ENCODE measurements at places on chromosomes 7 and 10.

DNA sequence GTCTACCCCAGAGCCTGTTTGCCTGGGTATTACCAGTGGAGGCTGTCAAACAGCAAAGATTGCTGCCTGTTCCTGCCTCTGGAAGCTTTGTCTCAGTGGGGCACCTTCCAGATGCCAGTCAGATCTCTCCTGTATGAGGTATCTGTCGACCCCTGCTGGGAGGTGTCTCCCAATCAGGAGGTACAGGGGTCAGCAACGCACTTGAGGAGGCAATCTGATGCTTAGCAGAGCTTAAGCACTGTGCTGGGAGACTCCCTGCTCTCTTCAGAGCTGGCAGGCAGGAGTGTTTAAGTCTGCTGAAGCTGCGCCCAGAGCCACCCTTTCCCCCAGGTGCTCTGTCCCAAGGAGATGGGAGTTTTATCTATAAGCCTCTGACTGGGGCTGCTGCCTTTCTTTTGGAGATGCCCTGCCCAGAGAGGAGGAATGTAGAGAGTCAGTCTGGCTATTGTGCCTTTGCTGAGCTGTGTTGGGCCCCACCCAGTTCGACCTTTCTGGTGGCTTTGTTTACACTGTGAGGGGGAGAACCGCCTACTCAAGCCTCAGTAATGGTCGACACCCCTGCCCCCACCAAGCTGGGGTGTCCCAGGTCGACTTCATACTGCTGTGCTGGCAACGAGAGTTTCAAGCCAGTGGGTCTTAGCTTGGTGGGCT is 62.2 kb downstream of the PPP1R9A start:
- DNase-seq, result no peak
- peaks cover 30% of the 10 kb centered on the region for H3K4me1 ChIP-seq
- H3K27ac ChIP-seq, result no peak overlapping the region
- no peaks in the 10 kb centered on the region for H3K36me3 ChIP-seq
- no peaks in the 10 kb centered on the region for H3K27me3 ChIP-seq

DNA sequence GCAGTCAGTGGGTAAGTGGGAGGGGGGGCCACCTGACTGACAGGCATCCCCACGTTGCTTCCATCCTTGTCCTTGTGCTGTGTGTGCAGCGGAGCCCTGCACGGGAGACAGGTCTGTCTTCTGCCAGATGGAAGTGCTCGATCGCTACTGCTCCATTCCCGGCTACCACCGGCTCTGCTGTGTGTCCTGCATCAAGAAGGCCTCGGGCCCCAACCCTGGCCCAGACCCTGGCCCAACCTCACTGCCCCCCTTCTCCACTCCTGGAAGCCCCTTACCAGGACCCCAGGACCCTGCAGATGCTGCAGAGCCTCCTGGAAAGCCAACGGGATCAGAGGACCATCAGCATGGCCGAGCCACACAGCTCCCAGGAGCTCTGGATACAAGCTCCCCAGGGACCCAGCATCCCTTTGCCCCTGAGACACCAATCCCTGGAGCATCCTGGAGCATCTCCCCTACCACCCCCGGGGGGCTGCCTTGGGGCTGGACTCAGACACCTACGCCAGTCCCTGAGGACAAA is 24.8 kb downstream of the TBATA start:
- H3K27ac ChIP-seq, result no peak overlapping the region
- H3K36me3 ChIP-seq, result no peaks in the 10 kb centered on the region
- H3K4me3 ChIP-seq, result no peak overlapping the region
- H3K4me1 ChIP-seq, result peaks cover 5% of the 10 kb centered on the region
- no peaks in the 10 kb centered on the region for H3K27me3 ChIP-seq

DNA sequence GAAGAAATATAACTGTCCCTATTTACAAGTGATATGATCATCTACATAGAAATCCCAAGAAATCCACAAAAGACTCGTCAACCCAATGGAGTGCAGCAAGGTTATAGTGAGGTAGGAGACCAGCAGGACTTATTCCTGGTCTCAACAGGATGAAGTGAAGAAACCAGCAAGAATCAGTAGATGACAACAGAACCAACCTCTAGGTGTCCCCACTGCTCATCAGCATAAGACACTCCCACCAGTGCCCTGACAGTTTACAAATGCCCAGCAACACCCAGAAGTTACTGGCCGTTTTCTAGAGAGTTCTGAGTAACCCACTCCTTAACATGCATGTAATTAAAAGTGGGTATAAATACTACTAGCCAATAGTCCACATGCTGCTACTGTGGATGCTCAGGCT is 470.5 kb upstream of the LRRTM3 start:
- no peaks in the 10 kb centered on the region for H3K4me1 ChIP-seq
- no peaks in the 10 kb centered on the region for H3K27me3 ChIP-seq
- no peaks in the 10 kb centered on the region for H3K36me3 ChIP-seq
- H3K4me3 ChIP-seq, result no peak overlapping the region
- DNase-seq, result no peak

- peak; percentile 17 for DNase-seq
- H3K27ac ChIP-seq, result no peak overlapping the region
- no peaks in the 10 kb centered on the region for H3K4me1 ChIP-seq
- H3K27me3 ChIP-seq, result no peaks in the 10 kb centered on the region
- no peak overlapping the region for H3K4me3 ChIP-seq
Observed at GRCh38 chr10:58373442-58373827, 11.8 kb upstream of the TFAM start.

DNA sequence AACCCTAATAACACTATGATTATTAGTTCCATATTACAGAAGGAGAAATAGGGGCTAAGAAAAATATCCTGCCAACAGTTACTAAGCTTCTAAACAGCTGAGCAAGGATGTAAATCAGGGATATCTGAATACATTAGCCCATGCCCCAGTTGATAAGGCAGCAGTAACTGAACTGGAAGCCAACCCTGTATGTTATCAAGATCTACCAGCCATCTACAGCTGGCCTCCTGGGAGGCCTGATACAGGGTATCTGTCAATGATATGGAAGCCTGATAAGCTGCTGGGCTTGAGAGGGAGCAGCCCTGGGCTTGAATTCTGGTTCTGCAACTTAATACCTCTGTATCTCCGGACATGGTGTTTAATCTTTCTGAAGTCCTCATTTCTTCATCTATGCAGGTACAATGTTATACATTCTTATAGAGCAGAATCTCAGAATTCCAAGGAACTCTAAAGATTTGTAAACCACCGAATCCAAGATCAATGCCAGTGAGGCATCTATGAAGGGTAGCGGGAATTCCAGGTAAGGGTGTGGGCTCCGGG is 37.9 kb upstream of the AFAP1L2 start:
- H3K27me3 ChIP-seq, result peaks cover 3% of the 10 kb centered on the region
- no peak overlapping the region for H3K4me3 ChIP-seq
- no peak for DNase-seq
- no peak overlapping the region for H3K27ac ChIP-seq

GRCh38 chr10:66604195-66604594 is 321.6 kb upstream of the LRRTM3 start:
- no peaks in the 10 kb centered on the region for H3K27me3 ChIP-seq
- no peak for DNase-seq
- H3K4me3 ChIP-seq, result no peak overlapping the region
- no peaks in the 10 kb centered on the region for H3K4me1 ChIP-seq
- H3K36me3 ChIP-seq, result no peaks in the 10 kb centered on the region

GRCh38 chr7:31002256-31002655 is 38.5 kb downstream of the GHRHR start:
- H3K4me1 ChIP-seq, result no peaks in the 10 kb centered on the region
- no peaks in the 10 kb centered on the region for H3K27me3 ChIP-seq
- no peaks in the 10 kb centered on the region for H3K36me3 ChIP-seq
- peak; percentile 45 for DNase-seq
- no peak overlapping the region for H3K27ac ChIP-seq
- no peak overlapping the region for H3K4me3 ChIP-seq

GRCh38 chr7:5428478-5429252 is 5.0 kb upstream of the TNRC18 start:
- H3K36me3 ChIP-seq, result no peaks in the 10 kb centered on the region
- H3K27me3 ChIP-seq, result no peaks in the 10 kb centered on the region
- H3K4me1 ChIP-seq, result 0 out of 2 replicates have a peak, but pooled peaks cover 4% of the 10 kb centered on the region
- DNase-seq, result peak; percentile 96
- H3K4me3 ChIP-seq, result peak overlapping the region; percentile 87

- H3K36me3 ChIP-seq, result no peaks in the 10 kb centered on the region
- no peaks in the 10 kb centered on the region for H3K4me1 ChIP-seq
- no peak overlapping the region for H3K27ac ChIP-seq
- no peaks in the 10 kb centered on the region for H3K27me3 ChIP-seq
- no peak for DNase-seq
- no peak overlapping the region for H3K4me3 ChIP-seq
Observed at GRCh38 chr7:31000779-31001178, 37.0 kb downstream of the GHRHR start.

GRCh38 chr10:84988011-84988410 is 659.6 kb downstream of the CCSER2 start:
- no peaks in the 10 kb centered on the region for H3K4me1 ChIP-seq
- H3K36me3 ChIP-seq, result no peaks in the 10 kb centered on the region
- H3K4me3 ChIP-seq, result no peak overlapping the region
- H3K27ac ChIP-seq, result no peak overlapping the region
- no peak for DNase-seq

DNA sequence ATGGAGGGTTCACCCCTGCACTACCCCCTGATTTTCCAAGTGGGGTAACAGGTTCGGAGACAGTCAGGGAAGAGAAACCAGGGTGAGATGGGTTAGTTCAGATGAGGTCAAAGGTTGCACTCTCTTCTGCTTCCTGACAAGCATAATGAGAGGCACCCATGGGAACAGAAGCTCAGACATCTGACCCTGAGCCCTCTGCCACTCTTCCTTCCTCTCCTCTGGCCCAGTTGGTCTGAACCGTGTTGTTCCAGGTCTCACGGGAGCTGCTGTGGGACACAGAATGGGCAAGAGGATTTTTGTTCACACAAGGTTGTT is 38.4 kb downstream of the DNAJB12 start:
- no peaks in the 10 kb centered on the region for H3K36me3 ChIP-seq
- DNase-seq, result no peak
- H3K27ac ChIP-seq, result peak overlapping the region; percentile 91
- H3K27me3 ChIP-seq, result no peaks in the 10 kb centered on the region
- H3K4me3 ChIP-seq, result no peak overlapping the region

DNA sequence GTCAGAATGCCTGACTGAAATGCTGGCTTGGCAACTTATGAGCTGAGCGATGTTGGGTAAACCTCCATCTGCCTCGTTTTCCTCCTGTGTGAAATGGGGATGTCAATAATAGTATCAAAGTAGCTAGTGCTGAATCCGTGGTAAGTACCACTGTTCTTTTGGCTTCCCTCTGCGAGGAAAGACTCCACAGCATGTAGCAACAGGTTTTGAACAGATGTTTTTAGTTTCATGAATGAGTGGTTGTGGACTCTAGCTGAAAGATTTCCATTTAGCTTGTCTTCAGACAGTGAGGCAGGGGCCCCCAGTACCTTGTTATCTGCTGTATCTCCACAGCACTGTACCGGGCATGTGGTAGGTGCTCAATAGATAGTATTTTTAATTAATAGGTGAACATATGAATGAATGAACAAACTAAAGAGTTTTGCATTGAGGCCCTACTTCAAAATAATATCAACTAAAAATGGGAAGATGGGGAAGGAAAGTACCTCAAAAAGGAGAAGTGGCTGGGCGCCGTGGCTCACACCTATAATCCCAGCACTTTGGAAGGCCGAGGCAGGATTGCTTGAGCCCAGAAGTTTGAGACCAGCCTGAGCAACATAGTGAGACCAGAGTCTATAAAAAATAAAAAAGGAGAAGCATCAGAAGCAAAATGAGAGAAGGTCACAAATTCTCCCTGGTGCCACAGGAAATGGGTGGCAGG is 5.6 kb upstream of the DLG5 start:
- H3K36me3 ChIP-seq, result no peaks in the 10 kb centered on the region
- no peaks in the 10 kb centered on the region for H3K27me3 ChIP-seq
- no peaks in the 10 kb centered on the region for H3K4me1 ChIP-seq
- H3K27ac ChIP-seq, result no peak overlapping the region

DNA sequence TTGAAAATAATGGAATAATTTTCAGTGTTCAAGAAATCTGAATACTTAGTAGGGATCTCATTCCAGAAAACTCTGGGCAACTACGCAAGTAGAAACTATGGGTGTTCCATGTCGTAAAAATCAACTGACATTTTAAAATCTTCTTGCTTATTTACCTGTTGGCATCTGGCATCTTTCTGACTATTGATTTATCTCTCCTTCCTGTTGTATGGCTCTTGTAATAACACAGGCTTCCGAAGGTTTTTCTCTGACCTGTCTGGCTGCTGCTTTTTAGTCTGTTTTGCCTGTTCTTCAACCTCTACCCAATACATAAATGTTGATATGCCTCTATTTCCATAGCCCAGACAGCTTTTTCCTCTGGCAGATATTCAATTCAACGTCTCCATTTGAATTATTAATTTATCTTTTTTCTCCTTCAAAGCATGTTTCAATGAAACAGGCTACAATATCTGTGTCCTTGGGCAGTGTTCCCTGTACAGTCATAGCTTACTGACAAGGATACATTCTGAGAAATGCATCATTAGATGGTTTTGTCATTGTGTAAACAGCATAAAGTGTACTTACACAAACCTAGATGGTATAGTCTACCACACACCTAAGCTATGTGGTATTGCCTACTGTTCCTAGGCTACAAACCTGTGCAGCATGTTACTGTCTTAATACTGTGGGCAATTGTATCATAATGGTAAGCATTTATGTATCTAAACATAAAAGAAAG is 105.9 kb upstream of the ETV1 start:
- H3K27me3 ChIP-seq, result no peaks in the 10 kb centered on the region
- H3K4me1 ChIP-seq, result no peaks in the 10 kb centered on the region
- peak; percentile 13 for DNase-seq
- no peak overlapping the region for H3K27ac ChIP-seq
- H3K36me3 ChIP-seq, result no peaks in the 10 kb centered on the region

All from GM23248 (cell line).